ENCODE measurements at places on chromosomes 1 and 21.

DNA sequence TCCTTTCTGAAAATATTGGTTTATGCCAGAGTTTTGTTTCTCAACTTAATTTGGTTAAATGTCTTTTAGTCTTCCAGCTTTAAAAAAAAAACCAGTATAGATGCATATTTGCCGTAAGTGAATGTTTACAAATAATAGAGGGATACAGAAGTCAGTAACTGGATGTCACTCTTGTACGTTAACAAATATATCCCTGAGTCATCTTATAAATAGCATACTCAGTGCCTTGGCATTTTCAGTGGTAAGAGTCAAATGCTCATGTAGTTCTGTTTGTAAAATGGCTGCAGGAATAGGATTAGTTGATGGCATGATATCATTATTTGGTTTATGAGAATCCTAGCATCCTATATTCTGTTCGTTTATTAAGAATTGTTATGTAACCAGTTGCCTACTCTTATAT is 55.4 kb downstream of the SPEN start:
- no peak for DNase-seq
- peak overlapping the region; percentile 91 for H3K27ac ChIP-seq
- H3K4me3 ChIP-seq, result peak overlapping the region; percentile 43

- no peaks in the 10 kb centered on the region for H3K27me3 ChIP-seq
- H3K4me3 ChIP-seq, result no peak overlapping the region
- peaks cover 80% of the 10 kb centered on the region for H3K36me3 ChIP-seq
- H3K27ac ChIP-seq, result no peak overlapping the region
- H3K4me1 ChIP-seq, result peaks cover 47% of the 10 kb centered on the region
These were observed 6.3 kb downstream of the SRSF11 start for GRCh38 chr1:70227439-70227838.

DNA sequence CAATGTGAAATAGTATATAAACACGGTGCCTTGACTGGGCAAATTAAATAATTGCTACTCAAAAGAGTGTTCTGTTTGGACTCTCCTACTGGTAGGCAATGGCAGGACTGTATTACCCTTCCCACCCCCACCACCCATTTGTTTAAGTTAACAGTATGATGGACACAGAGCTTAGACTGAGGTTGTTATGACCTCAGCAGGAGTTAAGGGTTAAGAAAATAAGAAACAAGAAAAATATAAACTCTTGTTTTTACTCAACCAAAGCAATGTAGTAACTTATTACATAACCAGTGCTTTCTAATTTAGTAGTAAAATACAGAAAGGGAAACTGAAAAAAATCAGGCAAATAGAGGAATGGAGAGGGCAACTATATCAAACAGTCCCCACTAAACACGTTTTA is 19.9 kb upstream of the SERPINC1 start:
- no peak overlapping the region for H3K4me3 ChIP-seq
- no peak for DNase-seq
- H3K27me3 ChIP-seq, result no peaks in the 10 kb centered on the region

GRCh38 chr1:53754484-53755312 is 15.7 kb upstream of the GLIS1 start:
- H3K36me3 ChIP-seq, result no peaks in the 10 kb centered on the region
- H3K4me1 ChIP-seq, result no peaks in the 10 kb centered on the region
- H3K27ac ChIP-seq, result no peak overlapping the region
- no peak for DNase-seq
- H3K27me3 ChIP-seq, result no peaks in the 10 kb centered on the region
- H3K4me3 ChIP-seq, result no peak overlapping the region

DNA sequence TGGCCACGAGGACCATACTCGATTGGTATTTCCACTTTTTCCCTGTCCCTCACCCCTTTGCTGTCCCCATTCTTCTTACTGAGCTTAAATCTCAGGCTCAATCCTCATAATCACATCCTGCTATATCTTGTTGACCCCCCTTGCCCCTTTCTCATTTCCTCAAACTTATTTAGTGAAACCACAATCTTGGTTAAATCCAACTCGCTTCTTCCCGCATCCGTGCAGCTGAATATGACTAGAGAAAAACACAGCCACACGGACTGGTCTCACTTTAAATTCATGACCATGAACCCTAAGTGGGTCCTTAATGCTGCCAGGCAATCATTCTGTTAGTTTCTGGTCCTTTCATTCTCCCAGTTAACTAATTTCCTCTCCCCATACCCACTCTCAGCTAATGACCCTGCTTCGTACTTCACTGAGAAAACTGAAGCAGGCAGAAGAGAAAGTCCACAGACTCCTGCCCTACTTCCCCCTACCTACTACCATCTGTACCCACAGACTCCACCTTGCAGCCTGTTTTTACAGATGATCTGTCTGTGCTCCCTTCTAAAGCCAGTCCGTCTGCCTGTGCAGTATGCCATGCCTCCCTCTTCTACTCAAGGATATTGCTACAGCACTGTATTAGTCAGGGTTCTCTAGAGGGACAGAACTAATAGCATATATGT is 96.8 kb upstream of the LMO4 start:
- H3K4me3 ChIP-seq, result no peak overlapping the region
- no peaks in the 10 kb centered on the region for H3K36me3 ChIP-seq
- no peaks in the 10 kb centered on the region for H3K27me3 ChIP-seq
- no peak for DNase-seq
- H3K27ac ChIP-seq, result no peak overlapping the region

DNA sequence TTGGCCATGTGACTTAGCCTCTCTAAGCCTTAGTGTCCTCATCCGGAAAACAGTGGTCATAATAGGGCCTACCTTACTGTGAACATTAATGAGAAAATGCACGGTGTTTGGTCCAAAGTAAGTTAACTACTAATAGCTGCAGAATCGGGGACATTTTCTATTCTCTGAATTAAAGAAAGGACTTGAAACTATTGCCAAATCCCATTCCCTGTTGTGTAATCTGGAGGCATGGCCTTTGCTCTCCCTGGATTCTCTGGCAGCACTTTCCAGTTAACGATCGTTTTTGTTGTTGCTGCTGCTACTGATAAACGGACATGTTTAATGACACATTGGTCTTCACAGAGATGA is 30.5 kb downstream of the FMO4 start:
- H3K27me3 ChIP-seq, result peaks cover 2% of the 10 kb centered on the region
- no peak overlapping the region for H3K4me3 ChIP-seq
- H3K27ac ChIP-seq, result no peak overlapping the region
- no peaks in the 10 kb centered on the region for H3K36me3 ChIP-seq

Measured in psoas muscle (tissue), 8 donors.